ENCODE measurements at places on chromosomes 3 and 15. TPM values are rescaled to one million over a fixed set of nuclear protein-coding genes. Genes with fewer than 3 reads are reported as not detected.

- H3K27ac ChIP-seq, result no peak overlapping the region
- H3K36me3 ChIP-seq, result no peaks in the 10 kb centered on the region
- H3K4me3 ChIP-seq, result no peak overlapping the region
- DNase-seq, result no peak
- peaks cover 52% of the 10 kb centered on the region for H3K4me1 ChIP-seq
- H3K27me3 ChIP-seq, result no peaks in the 10 kb centered on the region
Observed at GRCh38 chr15:98755781-98756180, 107.4 kb downstream of the IGF1R start.

DNA sequence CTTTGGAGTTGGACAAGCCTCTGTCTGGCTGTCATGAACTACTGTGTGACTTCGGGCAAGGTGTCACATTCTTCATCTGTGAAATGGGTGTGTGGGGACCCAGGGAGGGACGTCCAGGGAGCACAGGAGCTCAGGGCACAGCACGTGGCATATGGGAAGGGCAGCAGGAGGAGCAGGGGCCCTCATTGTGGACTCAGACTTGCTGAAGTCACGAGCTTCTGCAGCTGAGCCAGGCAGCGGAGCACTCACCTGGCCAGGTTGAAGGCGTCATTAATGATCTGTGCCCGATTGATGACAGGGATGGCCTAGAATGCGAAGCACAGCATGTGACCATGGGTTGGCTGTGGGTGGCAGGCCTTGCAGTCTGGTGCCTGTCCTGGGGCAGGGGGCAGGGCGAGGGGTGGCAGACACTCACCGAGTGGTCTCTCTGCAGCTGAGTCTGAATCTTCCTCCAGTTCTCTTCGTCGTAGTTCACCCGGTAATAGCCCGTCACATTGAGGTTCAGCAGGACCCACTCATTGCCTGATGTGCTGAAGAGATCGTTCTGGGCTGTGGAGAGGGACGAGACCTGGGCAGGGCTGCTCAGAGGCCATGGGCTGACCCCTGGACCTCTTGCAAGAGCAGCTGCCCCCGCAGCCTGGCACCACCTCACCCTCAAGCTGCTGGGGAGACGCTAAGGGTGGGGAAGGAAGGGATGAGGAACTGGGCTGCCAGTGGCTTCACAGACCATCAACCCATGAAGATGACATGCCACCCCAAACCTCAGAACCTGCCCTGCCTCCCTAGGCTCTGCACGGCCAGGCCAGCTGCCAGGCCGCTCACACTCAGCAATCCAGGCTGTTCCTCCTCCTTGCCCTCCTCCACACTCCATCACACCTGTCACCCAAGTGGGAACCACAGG lies 15.4 kb downstream of the ANPEP start:
- no peaks in the 10 kb centered on the region for H3K36me3 ChIP-seq
- DNase-seq, result no peak
- H3K4me3 ChIP-seq, result no peak overlapping the region
- peaks cover 5% of the 10 kb centered on the region for H3K27me3 ChIP-seq
- no peak overlapping the region for H3K27ac ChIP-seq

- no peaks in the 10 kb centered on the region for H3K27me3 ChIP-seq
- no peak overlapping the region for H3K27ac ChIP-seq
- peaks cover 41% of the 10 kb centered on the region for H3K4me1 ChIP-seq
- no peaks in the 10 kb centered on the region for H3K36me3 ChIP-seq
- no peak overlapping the region for H3K4me3 ChIP-seq
Observed at GRCh38 chr3:64185436-64185835, 39.8 kb downstream of the PRICKLE2 start.

PSTPIP1 gene
- total RNA-seq, result 10.4 TPM

- H3K4me1 ChIP-seq, result peaks cover 10% of the 10 kb centered on the region
- no peak overlapping the region for H3K27ac ChIP-seq
- no peak for DNase-seq
- peak overlapping the region; percentile 12 for H3K4me3 ChIP-seq
Observed at GRCh38 chr3:134795746-134796280, 753 bp downstream of the EPHB1 start.

- peaks cover 45% of the 10 kb centered on the region for H3K4me1 ChIP-seq
- no peak overlapping the region for H3K4me3 ChIP-seq
- DNase-seq, result no peak
- H3K27ac ChIP-seq, result no peak overlapping the region
- H3K36me3 ChIP-seq, result no peaks in the 10 kb centered on the region
Observed at GRCh38 chr15:63764124-63764803, 69.5 kb downstream of the HERC1 start.

GRCh38 chr15:80010131-80010673 lies 39.2 kb upstream of the BCL2A1 start:
- no peaks in the 10 kb centered on the region for H3K36me3 ChIP-seq
- DNase-seq, result no peak
- no peak overlapping the region for H3K4me3 ChIP-seq
- H3K27me3 ChIP-seq, result no peaks in the 10 kb centered on the region
- H3K27ac ChIP-seq, result no peak overlapping the region
- H3K4me1 ChIP-seq, result no peaks in the 10 kb centered on the region

DNA sequence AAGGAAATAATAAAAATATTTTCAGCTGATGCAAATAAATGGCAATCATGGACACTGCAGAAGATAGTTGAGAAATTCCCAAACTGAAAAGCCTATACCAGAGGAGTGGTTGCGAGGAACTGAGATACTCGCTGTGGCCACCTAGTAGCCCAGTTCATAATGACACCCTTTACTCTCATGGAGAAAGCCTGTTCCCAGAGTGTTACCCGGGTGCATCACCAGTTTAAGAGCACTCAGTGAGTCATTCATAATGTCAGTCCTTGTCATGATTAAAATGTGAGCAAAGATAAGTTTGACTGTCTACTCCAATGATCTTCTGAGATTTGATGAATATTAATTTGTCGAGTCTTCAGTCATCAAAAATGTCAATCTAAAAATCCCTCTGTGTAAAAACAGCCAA lies 138.4 kb upstream of the LRRC3B start:
- no peak for DNase-seq
- no peaks in the 10 kb centered on the region for H3K27me3 ChIP-seq
- H3K4me1 ChIP-seq, result no peaks in the 10 kb centered on the region
- H3K36me3 ChIP-seq, result no peaks in the 10 kb centered on the region
- H3K4me3 ChIP-seq, result no peak overlapping the region

ACVR2B gene
- 6.5 TPM for total RNA-seq

DNA sequence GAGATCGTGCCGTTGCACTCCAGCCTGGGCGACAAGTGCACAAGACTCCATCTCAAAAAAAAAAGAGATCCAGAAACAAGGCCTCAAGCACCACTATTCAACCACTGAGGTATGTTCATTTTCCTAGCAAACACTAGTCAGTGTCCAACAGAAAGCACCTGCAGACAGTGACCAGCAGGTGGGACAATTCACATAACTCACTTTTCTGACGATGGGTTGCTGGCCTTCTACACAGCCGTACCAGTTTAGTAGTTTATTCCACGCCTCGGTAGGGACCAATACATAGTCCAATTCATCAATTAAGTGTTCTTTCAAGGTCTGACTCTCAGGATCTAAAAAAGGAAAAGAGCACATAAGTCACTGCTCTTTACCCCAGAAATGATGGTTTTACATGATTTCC lies 12.4 kb downstream of the USP4 start:
- no peak overlapping the region for H3K4me3 ChIP-seq
- no peak overlapping the region for H3K27ac ChIP-seq
- no peaks in the 10 kb centered on the region for H3K4me1 ChIP-seq
- no peaks in the 10 kb centered on the region for H3K27me3 ChIP-seq

GRCh38 chr3:173863551-173863950 lies 466.0 kb downstream of the NLGN1 start:
- H3K4me3 ChIP-seq, result no peak overlapping the region
- H3K27me3 ChIP-seq, result no peaks in the 10 kb centered on the region
- no peak overlapping the region for H3K27ac ChIP-seq
- H3K36me3 ChIP-seq, result no peaks in the 10 kb centered on the region
- no peak for DNase-seq

FAM107A gene
- total RNA-seq, result 78.5 TPM

CPLX3 gene
- total RNA-seq, result 1.2 TPM

FBXO40 gene
- 99.3 TPM for total RNA-seq

- no peaks in the 10 kb centered on the region for H3K27me3 ChIP-seq
- H3K27ac ChIP-seq, result no peak overlapping the region
- no peak overlapping the region for H3K4me3 ChIP-seq
- DNase-seq, result no peak
- peaks cover 52% of the 10 kb centered on the region for H3K36me3 ChIP-seq
Observed at GRCh38 chr3:124976383-124976782, 41.8 kb upstream of the MUC13 start.

- peaks cover 25% of the 10 kb centered on the region for H3K36me3 ChIP-seq
- H3K4me1 ChIP-seq, result peaks cover 25% of the 10 kb centered on the region
- H3K4me3 ChIP-seq, result no peak overlapping the region
- H3K27me3 ChIP-seq, result no peaks in the 10 kb centered on the region
Observed at GRCh38 chr15:66491846-66492245, 5.7 kb downstream of the SNAPC5 start.

GRCh38 chr3:73550032-73550431 lies 74.7 kb downstream of the PDZRN3 start:
- no peak overlapping the region for H3K27ac ChIP-seq
- peaks cover 17% of the 10 kb centered on the region for H3K4me1 ChIP-seq
- H3K36me3 ChIP-seq, result no peaks in the 10 kb centered on the region
- no peak overlapping the region for H3K4me3 ChIP-seq
- H3K27me3 ChIP-seq, result no peaks in the 10 kb centered on the region

ISY1 gene
- total RNA-seq, result 29.3 TPM

DNA sequence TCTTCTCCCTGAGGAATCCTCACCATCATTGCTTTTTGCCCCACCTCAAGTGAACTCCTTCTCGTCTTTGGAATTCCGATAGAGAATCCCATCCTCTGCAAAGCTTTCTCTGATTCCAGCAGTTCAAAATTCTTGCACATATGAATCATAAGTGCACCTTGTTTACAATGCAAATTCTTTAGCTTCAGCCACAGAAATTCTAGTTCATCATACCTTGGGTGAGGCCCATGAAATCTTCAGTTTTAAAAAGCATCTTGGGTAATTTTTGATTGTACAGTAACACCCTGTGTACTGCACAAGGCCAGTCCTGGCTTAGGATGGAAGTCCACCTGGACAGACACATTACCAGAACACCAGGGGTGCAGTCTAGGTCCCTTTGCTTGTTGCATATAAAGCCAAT lies 30.8 kb downstream of the MDFIC2 start:
- no peaks in the 10 kb centered on the region for H3K4me1 ChIP-seq
- H3K36me3 ChIP-seq, result no peaks in the 10 kb centered on the region
- H3K4me3 ChIP-seq, result no peak overlapping the region
- DNase-seq, result no peak
- no peak overlapping the region for H3K27ac ChIP-seq

- H3K27me3 ChIP-seq, result no peaks in the 10 kb centered on the region
- DNase-seq, result no peak
- H3K4me1 ChIP-seq, result no peaks in the 10 kb centered on the region
- H3K36me3 ChIP-seq, result peaks cover 87% of the 10 kb centered on the region
- H3K4me3 ChIP-seq, result no peak overlapping the region
Observed at GRCh38 chr3:98812851-98813374, 49.8 kb downstream of the ST3GAL6 start.

- H3K27me3 ChIP-seq, result no peaks in the 10 kb centered on the region
- H3K27ac ChIP-seq, result peak within 1 kb of the TSS; percentile 63
- peaks cover 20% of the 10 kb centered on the region for H3K4me1 ChIP-seq
- no peaks in the 10 kb centered on the region for H3K36me3 ChIP-seq
Observed at GRCh38 chr3:12158387-12159226, at the start of gene TIMP4. TSS of gene TIMP4 (minus strand) at chr3:12158912. CDS start at chr3:12158840, 72 bp downstream.

Data from heart right ventricle (tissue), 16 donors.